Activated T-cell treated with anti-CD3 and anti-CD28 coated beads, Interleukin-2, amount 50 U/mL, for 72 hours (primary cell): ENCODE measurements at places on chromosomes 7 and 10. TPM values are rescaled to one million over a fixed set of nuclear protein-coding genes. Genes with fewer than 3 reads are reported as not detected.

AGR3 gene
- total RNA-seq, result not detected

ST8SIA6 gene
- total RNA-seq, result 0.30 TPM

VIPR2 gene
- total RNA-seq, result 3.0 TPM

NRCAM gene
- 2.5 TPM for total RNA-seq

PDE6C gene
- not detected for total RNA-seq

CPN1 gene
- not detected for total RNA-seq

MLLT10 gene
- 45.4 TPM for total RNA-seq

NPSR1 gene
- not detected for total RNA-seq

CLCN1 gene
- 0.09 TPM for total RNA-seq

GSTO2 gene
- total RNA-seq, result 6.8 TPM

MRLN gene
- total RNA-seq, result not detected

INMT gene
- total RNA-seq, result 0.53 TPM

TACC2 gene
- 0.19 TPM for total RNA-seq

CYP2E1 gene
- 1.4 TPM for total RNA-seq

TUBB8 gene
- not detected for total RNA-seq

SCART1 gene
- 3.9 TPM for total RNA-seq

GTPBP4 gene
- total RNA-seq, result 78.1 TPM

CYP26C1 gene
- not detected for total RNA-seq

NUTM2B gene
- 0.51 TPM for total RNA-seq

CALY gene
- total RNA-seq, result 0.09 TPM

AKR1B1 gene
- 95.1 TPM for total RNA-seq

LIPN gene
- total RNA-seq, result not detected

ZKSCAN1 gene
- total RNA-seq, result 70.3 TPM

TMEM229A gene
- total RNA-seq, result not detected

ZMYND11 gene
- total RNA-seq, result 30.1 TPM

MYH16 gene
- total RNA-seq, result not detected

SYT15 gene
- not detected for total RNA-seq

PPP1R9A gene
- 0.02 TPM for total RNA-seq

PRPS1L1 gene
- total RNA-seq, result not detected

AASS gene
- 3.5 TPM for total RNA-seq

PRSS37 gene
- total RNA-seq, result not detected

SGPL1 gene
- 77.6 TPM for total RNA-seq

ZNF22 gene
- 34.8 TPM for total RNA-seq

RSPH10B gene
- 0.28 TPM for total RNA-seq

EBF3 gene
- not detected for total RNA-seq

AKR1D1 gene
- not detected for total RNA-seq

KCNMA1 gene
- 1.0 TPM for total RNA-seq

TMEM236 gene
- total RNA-seq, result 0.58 TPM

NCF1 gene
- total RNA-seq, result 1.8 TPM

LUC7L2 gene
- 178 TPM for total RNA-seq

RAPGEF5 gene
- 0.46 TPM for total RNA-seq

GIMAP8 gene
- 13.1 TPM for total RNA-seq

CALHM3 gene
- total RNA-seq, result not detected

GPR15LG gene
- not detected for total RNA-seq

ADAM12 gene
- total RNA-seq, result 1.0 TPM

CALML5 gene
- total RNA-seq, result not detected

TAC1 gene
- 3.0 TPM for total RNA-seq

ZNF727 gene
- total RNA-seq, result 0.19 TPM

GIMAP6 gene
- 41.6 TPM for total RNA-seq

PRR15 gene
- not detected for total RNA-seq

SORCS1 gene
- total RNA-seq, result not detected

POLR2J2 gene
- 23.4 TPM for total RNA-seq

ITGA8 gene
- total RNA-seq, result not detected

CTAGE4 gene
- total RNA-seq, result 4.2 TPM

SLC26A3 gene
- total RNA-seq, result not detected
